SHP77 (cell line): ENCODE measurements at places on chromosomes 2 and 18.

GRCh38 chr2:131043199-131044074 lies 49.8 kb downstream of the FAM168B start:
- DNase-seq = no peak

GRCh38 chr2:241275910-241276309 lies 39.6 kb downstream of the HDLBP start:
- no peak for DNase-seq

- DNase-seq = no peak
Measured at GRCh38 chr18:75164479-75164878, 44.5 kb downstream of the PTGR3 start.

DNA sequence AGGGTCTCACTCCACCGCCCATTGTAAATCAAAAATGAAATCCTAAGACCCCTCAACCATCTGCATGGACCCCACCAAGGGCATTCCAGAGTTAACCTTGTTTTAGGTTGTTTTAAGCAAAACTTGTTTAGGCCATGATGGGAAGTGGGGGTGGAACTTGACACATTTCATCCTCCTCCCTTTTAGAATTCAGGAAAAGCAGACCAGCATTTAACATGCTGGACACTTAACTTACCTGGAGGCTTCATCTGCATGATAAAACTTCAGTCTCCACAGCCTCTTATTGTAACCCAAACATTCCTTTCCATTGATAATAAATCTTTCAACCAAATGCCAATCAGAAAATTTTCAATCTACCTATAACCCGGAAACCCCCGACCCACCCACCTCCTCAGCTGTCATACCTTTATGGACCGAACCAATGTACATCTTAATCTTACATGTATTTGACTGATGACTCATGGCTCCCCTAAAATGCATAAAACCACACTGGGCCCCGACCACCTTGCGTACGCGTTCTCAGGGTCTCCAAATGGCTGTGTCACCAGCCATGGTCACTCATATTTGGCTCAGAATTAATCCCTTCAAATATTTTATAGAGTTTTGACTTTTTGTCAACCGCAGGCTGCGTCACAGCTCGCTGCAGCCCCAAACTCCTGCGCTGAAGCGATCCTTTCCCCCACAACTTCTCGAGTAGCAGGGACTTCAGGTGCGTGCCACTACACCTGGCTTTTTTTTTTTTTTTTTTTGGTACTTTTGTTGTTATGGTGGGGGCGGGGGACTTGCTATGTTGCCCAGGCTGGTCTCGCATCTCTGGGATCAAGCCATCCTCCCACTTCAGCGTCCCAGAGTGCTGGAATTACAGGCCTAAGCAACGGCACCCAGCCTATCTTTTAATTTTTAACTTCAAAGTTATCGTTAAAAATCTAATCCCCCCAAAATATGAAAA lies 917 bp downstream of the MPPE1 start:
- DNase-seq = no peak

- no peak for DNase-seq
Measured at GRCh38 chr2:219218217-219218731, 484 bp downstream of the ABCB6 start.

- DNase-seq = no peak
Measured at GRCh38 chr18:68604256-68604655, 110.7 kb downstream of the TMX3 start.

- DNase-seq = no peak
Measured at GRCh38 chr2:60490441-60490840, 63.0 kb downstream of the BCL11A start.

- DNase-seq = no peak
Measured at GRCh38 chr2:223433461-223433860, 168.7 kb downstream of the SCG2 start.

DNA sequence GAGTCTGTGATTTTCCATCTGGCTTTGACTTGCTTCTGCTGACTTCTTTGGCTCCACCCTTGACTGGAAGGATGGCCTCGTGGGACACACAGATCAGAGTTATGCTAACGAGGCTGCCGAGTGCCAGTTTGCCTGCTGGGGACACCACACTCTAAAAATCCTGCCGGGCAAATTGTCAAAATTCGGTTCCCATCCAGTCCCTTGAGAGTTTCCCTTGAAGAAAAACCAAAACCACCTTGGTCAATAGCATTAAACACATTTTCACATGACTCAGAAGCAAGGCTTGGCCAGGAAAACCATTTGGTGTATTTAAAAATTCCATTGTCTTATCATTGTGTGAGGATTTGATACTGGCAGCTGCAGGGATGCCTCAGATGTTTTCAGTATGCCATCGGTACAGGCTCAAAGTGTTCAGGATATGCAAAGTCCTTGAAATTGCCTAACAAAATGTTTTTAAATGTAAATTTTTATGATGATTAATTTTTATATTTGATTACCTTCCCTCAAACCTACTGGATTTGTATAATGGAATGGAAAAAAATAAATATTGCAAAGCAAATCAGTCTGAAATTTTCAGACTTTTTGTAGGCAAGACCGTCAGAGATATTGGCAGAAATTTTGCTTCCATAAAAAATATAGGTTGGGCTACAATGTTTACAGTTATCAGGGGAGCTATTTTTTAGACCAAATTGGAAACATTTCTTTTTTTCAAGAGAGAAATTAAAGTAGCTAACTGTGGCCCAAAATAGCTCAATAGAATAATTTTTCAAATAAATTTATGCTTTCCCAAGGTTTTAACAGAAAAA lies 41.6 kb downstream of the KCNE4 start:
- DNase-seq = no peak

GRCh38 chr2:24362253-24362652 lies 1.9 kb upstream of the ITSN2 start:
- no peak for DNase-seq

- no peak for DNase-seq
Measured at GRCh38 chr2:70981421-70981820, 3.0 kb downstream of the ANKRD53 start.

DNA sequence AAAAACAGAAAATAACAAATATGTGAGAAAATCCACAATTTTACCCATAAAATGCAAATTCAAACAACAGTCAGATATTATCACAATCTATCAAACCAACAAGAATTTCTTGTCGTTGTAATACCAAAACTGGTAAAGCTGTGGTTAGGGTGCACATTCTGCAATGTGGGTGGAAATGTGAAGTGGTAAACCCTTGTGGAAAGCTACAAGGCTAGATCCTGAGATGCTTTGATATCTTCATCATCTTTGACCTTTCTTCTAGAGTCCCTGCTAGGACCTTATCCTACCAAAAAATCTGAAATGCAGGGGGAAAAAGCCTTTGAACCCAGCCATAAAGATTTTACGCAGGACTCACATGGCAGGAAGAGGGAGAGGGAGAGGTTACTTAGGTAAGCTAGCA lies 17.2 kb upstream of the ATG16L1 start:
- DNase-seq = no peak

GRCh38 chr2:43841949-43842865 lies 3.4 kb downstream of the ABCG8 start:
- no peak for DNase-seq

GRCh38 chr2:68089961-68090360 lies 27.2 kb upstream of the C1D start:
- no peak for DNase-seq

GRCh38 chr2:194060269-194060668 lies 1596.8 kb upstream of the SLC39A10 start:
- no peak for DNase-seq

DNA sequence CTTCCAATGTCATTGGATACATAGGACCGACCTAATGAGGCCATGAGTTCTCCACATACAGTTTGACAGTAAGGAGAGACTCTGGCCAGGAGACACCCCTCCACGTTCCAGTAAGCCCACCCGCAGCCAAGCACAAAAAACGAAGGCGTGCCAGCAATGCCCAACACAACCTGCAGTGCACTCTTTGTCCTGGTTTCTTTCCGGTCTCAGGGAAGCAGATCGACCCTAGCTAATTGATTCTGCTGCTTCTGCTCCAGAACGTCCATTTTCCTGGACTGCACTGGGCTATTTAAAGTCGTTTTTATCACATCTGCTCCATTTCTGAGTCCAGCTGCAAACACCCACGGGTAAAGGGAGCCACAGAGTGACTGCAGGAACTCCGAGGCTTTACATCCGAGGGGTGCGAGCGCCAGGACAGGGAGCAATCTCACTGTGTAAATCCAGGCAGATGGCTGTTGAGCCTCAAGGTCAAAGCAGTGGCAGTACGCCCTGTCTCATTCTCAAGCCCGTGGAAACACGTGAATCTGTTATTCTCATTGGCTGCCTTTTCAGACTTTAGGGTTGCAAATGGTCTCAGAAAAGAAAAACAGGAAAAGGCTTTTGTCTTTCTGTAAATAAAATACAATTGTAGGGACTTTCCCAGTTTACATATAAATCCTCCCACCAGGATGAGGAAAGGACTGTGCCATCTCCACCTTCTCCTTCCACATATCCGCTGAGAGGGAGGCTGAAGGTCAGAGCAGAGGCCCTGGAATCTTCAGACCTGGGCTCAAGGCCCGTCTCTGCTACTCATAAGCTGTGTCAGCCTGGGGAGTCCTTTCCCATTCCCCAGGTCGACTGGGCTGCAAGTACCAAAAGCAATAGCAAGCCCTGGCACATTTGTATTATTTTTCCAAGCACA lies 40.7 kb downstream of the TMEM163 start:
- peak; percentile 23 for DNase-seq

GRCh38 chr2:231221761-231222160 lies 23.3 kb downstream of the ARMC9 start:
- no peak for DNase-seq

DNA sequence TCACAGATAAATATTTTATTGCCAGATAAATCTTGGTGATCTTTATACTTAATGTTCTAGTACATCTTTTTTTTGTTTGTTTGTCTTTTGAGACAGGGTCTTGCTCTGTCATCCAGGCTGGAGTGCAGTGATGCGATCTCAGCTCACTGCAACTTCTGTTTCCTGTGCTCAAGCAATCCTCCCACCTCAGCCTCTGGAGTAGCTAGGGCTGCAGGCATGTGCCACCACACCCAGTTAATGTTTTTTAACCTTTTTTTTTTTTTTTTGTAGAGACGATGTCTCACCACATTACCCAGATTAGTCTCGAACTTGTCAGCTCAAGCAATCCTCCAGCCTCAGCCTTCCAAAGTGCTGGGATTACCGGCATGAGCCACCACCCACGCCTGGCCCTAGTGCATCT lies 9.1 kb upstream of the C1GALT1C1L start:
- DNase-seq = no peak

DNA sequence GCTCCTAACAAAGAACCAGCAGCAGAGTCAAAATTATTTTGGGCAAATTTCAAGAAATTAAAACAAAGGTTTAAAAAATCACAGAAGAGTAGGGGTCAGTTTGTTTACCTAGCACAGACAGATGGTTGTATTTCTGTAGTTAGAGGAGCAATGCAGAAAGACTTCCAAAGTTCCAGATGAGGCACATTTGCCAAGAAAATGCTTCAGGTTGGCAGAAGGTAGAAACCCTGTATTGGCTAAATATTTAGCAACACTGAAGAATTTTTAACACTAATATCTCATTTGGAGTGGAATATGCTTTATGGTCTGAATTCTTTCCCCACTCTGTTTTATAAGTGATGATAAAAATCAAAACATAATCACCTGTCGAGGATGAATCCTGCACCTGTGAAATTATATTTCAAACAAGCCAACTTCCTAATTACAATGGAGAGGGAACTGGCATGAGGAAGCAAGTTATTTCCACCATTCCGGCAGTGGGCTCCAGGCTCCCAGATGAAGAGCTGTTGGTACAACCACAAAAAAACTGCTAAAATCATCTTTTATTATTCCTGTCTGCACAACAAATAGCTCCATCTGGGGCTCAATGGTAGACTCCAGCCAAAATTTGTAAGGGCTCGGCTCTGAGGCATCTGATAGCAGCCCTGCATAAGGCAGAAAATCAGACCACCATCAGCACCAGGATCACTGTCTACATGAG lies 286.5 kb upstream of the REV1 start:
- no peak for DNase-seq

GRCh38 chr2:172072303-172072702 lies 13.0 kb upstream of the DLX1 start:
- no peak for DNase-seq

- no peak for DNase-seq
Measured at GRCh38 chr2:9627310-9627709, 3.5 kb downstream of the YWHAQ start.

DNA sequence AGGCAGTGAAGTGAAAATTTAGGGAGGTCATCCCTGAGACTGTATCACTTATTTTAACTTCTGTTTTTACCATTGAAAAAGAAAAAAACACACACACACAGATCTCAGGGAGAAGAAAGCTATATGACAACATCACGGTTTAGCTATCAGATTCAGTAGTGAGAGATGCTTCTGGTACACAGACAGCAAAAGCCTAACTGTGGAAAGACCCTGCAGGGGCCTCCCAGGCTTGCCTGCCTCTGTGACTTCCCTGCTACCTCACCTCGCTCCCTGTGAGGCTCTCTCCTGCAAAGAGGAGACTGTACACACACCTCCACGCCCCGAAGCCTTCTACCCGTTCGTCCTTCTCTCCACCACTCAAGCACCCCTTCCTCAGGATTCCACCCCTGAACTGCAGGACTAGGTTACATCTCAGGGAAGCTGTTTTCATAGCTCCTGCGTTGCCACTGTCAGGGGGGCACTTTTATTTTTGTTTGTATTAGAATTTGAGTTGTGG lies 86.3 kb downstream of the EPB41L3 start:
- DNase-seq = no peak

- no peak for DNase-seq
Measured at GRCh38 chr2:208065476-208065875, 40.1 kb upstream of the PLEKHM3 start.

- DNase-seq = no peak
Measured at GRCh38 chr2:237324837-237325236, 89.1 kb downstream of the COL6A3 start.

DNA sequence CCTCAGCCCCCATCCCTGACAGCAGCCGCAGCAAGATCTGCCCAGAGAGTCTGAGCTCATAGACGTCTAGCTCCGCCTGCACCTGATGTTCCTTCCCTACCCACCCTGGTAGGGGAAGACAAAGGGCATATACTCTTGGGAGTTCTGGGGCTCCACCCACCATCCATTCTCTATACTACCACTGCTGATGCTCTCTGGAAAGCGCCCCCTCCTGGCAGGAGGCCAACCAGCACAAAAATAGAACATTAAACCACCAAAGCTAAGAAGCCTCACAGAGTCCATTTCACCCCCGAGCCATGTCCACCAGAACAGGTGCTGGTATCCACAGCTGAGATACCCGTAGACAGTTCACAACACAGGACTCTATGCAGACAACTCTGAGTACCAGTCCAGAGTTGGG lies 662.6 kb upstream of the FAM98A start:
- DNase-seq = no peak

DNA sequence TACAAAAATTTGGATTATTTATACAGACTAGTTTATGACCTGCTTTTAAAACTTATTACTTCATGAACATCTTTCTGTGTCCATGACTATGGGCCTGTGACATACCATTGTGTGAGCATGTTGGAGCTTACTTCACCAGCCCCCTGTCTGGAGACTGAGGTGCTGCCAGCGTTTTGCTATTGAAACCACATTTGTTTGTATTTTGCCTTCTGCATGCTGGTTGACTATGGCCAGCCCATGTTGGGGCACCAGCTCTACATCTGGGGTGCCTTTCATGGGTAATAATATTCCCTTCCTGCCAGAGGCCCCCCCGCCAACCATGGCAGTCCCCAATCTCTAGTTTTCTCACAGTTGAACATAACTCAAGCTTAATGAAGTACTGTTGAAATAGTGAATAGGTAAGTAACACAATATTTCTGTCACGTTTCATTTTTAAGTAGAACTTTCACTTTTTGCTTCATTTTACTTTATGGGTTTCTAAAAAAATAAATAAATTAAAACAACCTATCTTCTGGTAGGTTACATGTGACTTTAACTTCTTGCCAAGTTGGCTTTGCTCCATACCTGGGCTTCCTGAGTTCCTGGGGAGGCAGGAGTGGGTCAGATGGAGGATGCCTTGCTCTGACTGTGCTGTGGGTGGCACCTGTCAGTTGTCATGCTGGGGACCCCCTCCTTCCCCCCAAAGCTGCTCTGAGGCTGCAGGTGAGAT lies 63.9 kb downstream of the DGKD start:
- no peak for DNase-seq
